ENCODE measurements at places on chromosomes 7 and 10. TPM values are rescaled to one million over a fixed set of nuclear protein-coding genes. Genes with fewer than 3 reads are reported as not detected.

The WIPF3 gene
- total RNA-seq: not detected

DNA sequence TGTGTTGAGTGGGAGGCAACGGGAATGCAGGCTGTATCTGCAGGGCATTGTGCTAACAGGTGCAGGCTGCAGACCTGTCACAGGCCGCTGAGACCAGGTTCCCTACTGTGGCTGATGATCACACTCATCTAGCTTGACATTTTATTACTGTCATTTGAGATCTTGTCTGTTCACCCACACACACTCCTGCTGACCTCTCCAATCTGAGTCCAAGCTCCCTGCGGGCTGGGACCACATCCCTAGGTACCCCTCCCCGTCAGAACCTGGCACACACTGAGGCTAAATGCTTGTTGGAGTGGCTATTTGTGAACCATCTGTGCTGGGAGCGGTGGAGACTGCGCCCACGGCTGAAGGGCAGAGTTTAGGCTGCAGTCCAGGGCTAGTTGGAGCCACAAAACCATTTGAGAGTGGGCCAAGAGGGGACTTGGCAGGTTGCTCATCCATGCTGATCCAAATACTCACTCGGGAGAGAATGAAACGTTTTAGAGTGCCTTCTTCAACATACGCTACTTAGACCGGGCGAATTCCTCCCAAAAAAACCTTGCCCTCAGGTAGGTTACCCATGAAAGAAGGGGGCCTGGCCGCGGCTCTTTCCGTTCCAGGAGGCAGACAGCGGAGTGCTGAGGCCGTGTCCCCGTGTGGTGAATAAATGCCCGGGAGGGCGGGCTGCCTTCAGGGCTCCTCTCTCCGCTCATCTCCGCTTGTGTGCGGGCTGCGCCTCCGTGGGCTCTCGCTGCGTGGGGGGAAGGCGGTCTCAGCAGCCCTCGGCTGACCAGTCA is 164.4 kb downstream of the RGS10 start:
- no peak for DNase-seq

GRCh38 chr7:158443688-158444483 is 143.7 kb downstream of the PTPRN2 start:
- no peak for DNase-seq

- no peak for DNase-seq
These were observed 124.9 kb upstream of the CTTNBP2 start for GRCh38 chr7:117997862-117998825.

DNA sequence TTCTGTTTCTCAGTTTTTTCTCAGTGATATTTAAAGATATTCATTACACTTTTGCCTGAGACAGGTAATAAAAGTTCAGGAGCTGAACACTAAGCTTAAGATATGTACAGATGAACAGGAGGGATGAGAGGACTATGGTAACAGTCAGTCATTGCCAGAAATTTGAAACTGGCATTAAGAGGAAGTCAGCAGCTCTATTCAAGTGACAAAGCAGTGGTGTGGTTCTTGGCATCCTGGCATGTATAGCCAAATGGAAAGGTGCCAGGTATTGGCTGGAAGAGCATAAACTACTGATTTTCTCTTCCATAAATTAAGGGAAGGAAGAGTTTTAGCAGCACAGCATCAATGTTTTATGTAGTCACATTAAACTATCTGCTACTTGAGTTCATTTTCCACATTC is 22.7 kb downstream of the HOXA1 start:
- DNase-seq: no peak

DNA sequence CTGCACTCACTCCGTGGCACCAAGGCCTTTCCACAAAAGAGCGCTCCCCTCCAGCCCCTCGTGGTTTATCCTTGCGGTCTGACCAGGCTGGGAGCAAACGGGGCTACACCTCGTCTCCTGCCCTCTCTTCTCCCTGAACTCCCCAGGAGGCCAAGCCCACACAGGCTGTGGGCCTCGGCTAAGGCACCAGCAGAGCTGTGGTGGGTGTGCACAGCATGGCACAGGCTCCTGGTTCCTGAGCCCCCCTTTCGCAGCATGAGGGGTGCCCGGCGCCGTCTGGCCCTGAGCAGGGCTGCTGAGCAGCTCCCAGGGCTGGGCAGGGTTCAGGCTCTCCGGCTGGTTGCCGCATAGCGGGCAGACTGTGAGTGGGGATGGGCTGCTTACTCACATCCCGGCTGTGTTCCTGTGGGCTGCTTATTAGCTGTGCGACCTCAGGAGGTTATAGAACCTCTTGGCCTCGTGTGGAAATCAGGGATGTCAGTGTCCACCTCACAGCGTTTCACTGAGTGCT is 90.4 kb downstream of the ZMIZ1 start:
- DNase-seq: no peak

- no peak for DNase-seq
These were observed 16.0 kb downstream of the ZFYVE27 start for GRCh38 chr10:97752956-97753355.

DNA sequence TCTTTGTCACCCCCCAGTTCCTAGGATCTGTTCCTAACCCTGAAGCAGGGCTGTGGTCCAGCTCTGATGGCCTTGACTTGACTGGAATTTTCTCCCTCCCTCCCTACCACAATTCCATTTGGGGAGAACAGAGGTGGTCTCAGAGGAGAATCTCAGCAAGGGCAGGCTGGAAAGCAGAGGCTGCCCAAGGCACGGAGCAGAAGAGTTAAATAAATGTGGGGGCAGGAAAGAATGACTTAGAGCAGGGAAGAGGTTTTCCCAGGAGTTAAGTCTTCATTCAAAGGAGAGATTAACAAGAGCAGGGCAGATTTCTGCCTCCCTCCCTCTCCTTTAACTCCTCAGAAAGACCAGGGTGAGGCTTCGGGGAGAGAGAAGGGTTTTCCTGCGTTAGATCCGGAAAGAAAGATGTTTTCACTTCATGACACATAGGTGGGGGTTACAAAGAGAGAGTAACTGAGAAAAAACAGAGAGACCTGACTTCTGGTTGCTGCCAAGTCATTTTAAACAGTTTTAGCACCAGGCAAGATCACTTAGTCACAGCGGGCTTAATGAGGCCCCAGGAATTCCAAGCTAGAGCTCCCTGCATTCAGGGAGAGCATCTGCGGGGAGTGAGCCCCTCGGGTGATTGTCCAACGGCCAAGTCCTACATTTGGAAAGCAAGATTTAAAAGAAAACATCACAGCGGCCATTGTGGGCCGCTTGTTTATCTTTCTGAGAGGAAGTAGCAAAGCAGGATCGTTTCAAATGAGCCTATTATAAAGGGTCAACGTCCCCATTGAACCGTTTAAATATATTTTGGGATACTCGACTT is 78.7 kb downstream of the ARHGAP22 start:
- no peak for DNase-seq

DNA sequence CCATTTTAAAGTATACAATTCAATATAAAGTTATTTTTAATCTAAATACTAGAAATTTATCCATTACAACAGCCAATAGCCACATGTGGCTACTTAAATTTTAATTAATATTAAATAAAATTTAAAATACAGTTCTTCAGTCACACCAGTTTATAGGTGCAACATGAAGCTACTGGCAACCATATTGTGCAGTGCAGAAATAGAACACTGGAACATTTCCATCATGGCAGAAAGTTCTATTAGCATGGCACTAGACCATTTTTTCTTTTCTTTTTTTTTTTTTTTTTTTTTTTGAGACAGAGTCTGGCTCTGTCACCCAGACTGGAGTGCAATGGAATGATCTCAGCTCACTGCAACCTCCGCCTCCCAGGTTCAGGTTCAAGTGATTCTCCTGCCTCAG is 5.2 kb upstream of the ASCC1 start:
- DNase-seq: no peak

DNA sequence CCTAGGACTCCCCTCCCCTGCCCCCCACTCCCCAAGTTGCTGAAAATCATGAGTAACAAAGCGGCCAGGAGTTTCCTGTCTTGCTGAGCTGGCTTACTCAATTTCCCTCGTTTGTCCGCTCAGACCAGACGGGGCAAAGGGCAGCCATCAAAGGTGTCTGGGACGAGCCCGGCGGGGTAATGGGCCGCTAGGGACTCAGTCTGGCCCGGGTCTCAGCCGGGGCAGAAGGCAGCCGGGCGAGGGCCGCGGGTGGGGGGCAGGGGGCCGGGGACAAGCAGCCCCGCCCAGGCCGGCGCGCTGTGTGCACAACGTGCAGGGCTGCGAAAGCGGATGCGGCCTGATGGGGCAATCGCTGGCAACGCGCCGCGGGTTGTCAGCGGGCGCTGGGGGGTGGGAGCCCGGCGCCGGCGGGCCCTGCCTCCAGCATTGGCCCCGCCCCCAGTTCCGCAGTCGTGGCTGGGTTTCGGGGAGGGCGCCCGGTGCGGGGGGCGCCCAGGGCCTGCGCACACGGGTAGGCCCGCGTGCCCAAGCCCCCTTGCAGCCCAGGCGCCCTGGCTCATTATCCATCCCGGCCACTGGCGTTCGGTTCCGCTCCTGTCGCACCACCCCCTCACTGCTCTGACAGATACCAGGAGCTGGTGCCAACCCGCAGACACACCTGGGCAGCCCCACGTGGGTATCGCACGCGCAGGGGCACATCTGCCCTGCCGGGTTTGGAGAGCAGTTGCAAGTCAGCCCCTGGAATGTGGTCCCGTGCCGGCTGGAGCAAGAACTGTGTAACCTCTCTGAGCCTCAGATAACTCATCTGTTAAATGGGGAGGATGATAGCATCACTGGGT is 35.1 kb downstream of the DNAJB12 start:
- DNase-seq: peak; percentile 84

The H2BK1 gene
- not detected for total RNA-seq

The NUTM2E gene
- total RNA-seq: not detected

- no peak for DNase-seq
These were observed 124.4 kb downstream of the TACC2 start for GRCh38 chr10:122113161-122113944.

GRCh38 chr10:43230101-43230908 is 36.6 kb downstream of the RASGEF1A start:
- DNase-seq: no peak

- DNase-seq: no peak
These were observed 7.9 kb upstream of the C10orf120 start for GRCh38 chr10:122707535-122707934.

DNA sequence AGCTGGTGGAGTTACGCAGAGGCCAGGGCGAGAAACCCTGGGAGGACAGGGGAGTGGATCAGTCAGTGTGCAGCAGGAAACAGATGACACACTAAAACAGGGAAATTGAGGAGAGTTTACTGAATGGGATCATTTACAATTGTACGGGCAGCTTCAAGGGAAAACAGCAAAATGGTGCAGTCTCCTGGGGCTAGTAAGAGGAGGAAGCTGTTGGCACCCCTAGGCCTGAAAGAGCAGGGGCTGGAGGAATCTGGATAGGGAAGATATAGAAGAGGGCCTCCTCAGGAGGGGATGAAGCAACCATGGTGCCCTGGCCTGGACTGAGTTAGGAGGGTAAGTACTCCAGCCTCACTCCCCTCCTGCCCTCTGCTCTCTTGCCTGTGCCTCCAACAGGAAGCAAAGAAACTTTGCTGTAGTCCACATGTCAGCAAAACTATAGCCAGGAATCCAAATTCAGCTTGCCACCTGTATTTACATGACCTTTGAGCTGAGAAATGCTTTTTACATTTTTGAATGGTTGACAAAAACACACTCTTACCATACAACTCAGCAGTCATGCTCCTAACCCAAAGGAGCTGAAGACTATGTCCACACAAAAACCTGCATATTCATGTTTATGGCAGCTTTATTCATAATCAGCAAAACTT is 52.3 kb upstream of the OPN4 start:
- no peak for DNase-seq

The CLDN4 gene
- total RNA-seq: not detected

DNA sequence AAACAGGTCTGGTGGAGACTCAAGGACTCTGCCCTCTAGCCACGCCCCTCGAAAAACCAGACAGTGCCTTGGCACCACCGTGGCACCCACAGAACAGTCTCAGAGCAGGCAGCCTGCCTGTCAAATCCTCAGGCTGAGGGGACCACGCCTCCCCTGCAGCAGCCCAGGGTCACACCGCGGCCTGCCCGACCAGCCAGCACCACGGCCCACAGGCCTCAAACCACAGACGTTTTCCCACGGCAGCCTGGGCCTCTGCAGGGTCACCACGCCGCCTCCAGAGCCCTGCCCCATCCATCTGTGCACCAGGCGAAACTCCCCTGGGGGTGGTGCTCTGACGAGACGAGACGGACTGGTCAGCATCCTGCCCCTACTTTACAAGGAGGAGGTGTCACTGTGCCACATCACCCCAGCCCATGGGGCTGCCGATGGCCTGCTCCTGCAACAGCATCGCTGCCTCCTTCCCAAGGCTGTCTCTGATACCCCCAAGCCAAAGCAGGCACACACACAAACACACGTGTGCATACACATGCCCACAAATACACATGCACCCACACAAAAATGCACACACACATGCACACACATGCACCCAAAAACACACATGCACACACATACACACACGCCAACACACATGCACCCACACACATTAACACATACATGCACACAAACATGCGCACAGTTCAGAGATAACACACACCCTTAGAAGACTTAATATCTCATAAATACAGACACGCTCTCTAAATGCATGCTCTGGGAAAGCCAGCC is 24.6 kb downstream of the PAPOLB start:
- no peak for DNase-seq

The CDC14C gene
- not detected for total RNA-seq

GRCh38 chr10:120460776-120461175 is 3.7 kb downstream of the PLPP4 start:
- DNase-seq: no peak

DNA sequence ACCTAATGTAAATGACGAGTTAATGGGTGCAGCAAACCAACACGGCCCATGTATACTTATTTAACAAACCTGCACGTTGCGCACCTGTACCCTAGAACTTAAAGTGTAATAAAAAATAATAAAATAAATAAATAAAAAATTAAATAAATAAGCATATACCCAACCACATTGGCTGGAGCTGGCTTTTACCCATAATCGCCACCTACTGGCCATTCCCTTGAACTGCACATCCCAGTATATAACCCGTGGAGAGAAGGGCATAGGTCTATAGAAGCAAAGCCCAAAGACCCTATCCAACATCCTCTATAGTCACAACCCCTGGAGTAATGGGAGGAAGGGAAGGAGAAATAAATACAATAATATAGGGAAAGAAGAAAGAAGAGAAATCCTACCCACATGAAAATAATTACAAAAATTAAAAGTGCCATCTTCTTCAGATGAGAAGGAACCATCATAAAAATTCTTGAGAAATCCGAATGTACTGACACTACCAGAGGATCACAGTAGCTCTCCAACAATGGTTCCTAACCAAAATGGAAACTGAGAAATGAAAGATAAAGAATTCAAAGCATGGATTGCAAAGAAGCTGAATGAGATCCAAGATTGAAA is 65.6 kb downstream of the TWIST1 start:
- DNase-seq: no peak
